ENCODE measurements at places on chromosomes 4 and X.

DNA sequence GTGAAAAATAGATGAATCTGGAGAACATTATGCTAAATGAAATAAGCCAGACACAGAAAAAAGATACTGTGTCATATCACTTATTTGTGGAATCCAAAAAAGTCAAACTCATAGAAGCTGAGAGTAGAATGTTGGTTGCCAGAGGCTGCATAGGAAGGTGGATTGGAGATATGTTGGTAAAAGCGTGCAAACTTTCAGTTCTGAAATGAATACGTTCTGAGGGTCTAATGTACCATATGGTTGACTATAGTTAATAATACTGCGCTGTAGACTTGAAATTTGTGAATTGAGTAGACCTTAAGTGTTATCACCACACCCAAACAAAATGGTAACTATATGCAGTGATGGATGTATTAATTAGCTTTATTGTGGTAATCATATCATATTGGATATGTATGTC, 45.0 kb upstream of the UPRT start:
- no peak for DNase-seq

- DNase-seq = no peak
These were observed 46.1 kb upstream of the VEGFC start for GRCh38 chr4:176838601-176839433.

- peak; percentile 60 for DNase-seq
These were observed 145.5 kb downstream of the NWD2 start for GRCh38 chr4:37389967-37390580.

- no peak for DNase-seq
These were observed 160.2 kb upstream of the CPEB2 start for GRCh38 chr4:14841801-14842768.

DNA sequence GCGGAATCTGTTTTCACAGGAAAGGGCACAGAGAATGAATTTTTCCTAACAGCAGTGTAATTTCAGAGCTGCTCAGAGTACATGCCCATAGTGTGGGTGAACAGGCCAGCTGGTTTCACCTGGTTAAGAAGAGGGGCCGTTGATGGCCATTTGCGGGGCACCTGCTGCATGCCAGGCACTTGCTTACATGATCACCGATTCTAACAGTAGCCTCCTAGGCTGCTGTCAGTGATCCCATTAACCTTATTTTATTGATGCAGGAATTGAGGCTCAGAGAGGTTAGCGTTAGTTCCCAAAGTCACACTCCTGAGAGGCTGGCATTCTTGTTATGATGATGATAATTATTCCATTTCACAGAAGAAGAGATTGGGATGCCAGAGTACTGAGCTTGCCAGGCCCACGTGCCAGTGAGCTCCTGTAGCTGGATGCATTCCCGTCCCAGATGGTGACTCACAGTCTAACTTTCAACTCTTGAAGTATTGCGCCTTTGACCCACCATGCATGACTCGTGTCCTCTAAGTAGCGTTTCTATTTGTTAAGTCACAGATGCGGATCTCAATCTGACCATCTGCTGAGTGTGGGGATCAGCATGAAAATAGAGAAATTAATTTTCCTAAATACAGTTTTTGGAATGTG, 76.5 kb downstream of the PSAPL1 start:
- DNase-seq = no peak
